Left hindlimb (tissue), 1 donor: ENCODE measurements at places on chromosomes 5 and 9.

- DNase-seq, result no peak
Observed at GRCh38 chr5:60809891-60810425, 34.1 kb downstream of the ELOVL7 start.

- no peak for DNase-seq
Observed at GRCh38 chr5:96439477-96440184, 6.6 kb upstream of the PCSK1 start.

DNA sequence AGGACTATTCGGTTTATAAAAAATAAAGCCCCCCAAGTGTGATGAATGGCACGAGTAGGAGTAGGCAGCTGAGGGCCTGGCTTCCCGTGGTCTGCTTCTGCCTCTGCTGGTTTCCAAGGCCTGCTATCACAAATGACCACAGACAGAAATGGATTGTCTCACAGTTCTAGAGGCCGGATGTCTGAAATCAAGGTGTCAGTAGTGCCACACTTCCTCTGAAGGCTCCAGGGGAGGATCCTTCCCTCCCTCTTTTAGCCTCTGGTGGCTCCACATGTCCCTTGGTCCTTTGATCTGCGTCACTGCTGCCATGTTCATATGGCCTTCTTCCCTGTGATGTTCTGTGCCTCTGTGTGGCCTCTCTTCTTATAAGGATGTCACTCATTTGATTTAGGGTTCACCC lies 15.1 kb downstream of the PRKACG start:
- DNase-seq, result no peak

DNA sequence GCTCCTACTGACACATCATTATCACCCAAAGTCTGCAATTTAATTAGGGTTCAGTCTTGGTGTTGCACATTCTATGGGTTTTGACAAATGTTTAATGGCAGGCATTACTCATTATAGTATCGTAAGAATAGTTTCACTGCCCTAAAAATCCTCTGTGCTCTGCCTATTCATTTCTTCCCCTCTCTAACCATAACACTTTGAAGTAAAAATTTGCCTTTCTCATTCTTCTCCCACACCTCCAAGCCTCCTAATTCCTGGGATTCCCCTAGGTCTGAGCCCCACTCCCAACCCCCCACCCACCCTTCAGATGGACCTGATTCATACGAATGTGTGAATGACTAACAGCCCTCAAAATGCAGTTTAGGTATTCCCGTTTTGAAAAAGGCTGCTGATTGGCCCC lies 18.4 kb downstream of the ENC1 start:
- no peak for DNase-seq

DNA sequence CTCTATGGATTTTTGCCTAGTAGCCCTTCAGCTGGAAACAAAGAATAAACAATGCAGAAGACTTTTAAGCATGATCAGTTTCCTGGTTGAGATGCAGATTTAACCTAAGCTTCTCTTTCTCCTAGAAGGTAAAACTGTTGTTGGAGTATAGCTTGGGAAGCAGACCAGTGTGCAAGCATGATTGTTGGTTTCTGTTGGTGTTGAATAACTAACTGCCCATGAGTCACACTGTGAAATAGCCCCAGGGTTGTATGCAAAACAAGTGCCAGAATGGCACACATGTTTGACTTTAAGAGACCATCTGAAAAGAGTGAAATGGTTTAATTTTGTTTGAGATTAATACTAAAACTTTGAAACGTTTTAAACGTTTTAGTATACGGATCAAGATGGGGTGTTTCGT lies 227.1 kb downstream of the ARHGEF28 start:
- DNase-seq, result no peak

DNA sequence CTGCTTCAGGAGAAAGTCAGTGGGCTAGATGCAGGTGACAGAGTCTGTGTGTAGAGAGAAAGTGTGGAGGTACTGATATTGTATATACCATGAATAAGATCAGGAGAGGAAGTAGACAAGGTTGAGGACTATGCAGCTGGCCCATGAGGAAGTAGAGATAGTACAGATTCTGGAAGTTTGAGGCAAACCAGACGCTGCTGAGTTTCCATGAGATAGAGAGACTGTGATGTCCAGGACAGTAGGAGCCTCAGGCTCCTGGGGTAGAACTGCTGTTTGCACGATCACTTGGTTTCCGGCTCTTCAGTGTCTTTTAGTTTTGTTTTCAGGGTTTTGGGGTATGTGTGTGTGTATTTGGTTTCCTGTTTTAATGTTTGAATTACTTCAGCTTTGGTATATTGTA lies 13.6 kb downstream of the OTULINL start:
- DNase-seq, result no peak

GRCh38 chr5:159422361-159422760 lies 92.1 kb upstream of the IL12B start:
- no peak for DNase-seq

GRCh38 chr9:131809941-131810344 lies 70.1 kb upstream of the RAPGEF1 start:
- DNase-seq, result no peak

DNA sequence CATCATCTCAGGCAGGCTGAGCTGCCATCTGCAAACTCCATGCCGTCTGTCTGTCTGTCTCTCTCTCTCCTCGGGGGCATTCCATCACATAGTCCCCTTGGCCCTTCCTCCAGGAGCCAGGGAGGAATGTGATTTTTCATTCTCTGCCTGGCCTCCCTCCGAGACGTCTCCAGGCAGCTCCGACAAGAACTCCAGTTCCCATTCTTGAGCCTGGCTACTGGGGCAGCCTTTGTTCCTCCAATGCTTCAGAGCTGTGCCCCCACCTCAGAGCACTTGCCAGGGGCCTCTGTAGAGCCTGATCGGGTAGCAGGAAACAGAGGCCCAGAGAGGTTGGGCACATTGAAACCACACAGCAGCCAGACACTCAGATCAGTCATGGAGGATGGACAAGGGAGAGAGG lies 74.0 kb downstream of the COL27A1 start:
- no peak for DNase-seq

DNA sequence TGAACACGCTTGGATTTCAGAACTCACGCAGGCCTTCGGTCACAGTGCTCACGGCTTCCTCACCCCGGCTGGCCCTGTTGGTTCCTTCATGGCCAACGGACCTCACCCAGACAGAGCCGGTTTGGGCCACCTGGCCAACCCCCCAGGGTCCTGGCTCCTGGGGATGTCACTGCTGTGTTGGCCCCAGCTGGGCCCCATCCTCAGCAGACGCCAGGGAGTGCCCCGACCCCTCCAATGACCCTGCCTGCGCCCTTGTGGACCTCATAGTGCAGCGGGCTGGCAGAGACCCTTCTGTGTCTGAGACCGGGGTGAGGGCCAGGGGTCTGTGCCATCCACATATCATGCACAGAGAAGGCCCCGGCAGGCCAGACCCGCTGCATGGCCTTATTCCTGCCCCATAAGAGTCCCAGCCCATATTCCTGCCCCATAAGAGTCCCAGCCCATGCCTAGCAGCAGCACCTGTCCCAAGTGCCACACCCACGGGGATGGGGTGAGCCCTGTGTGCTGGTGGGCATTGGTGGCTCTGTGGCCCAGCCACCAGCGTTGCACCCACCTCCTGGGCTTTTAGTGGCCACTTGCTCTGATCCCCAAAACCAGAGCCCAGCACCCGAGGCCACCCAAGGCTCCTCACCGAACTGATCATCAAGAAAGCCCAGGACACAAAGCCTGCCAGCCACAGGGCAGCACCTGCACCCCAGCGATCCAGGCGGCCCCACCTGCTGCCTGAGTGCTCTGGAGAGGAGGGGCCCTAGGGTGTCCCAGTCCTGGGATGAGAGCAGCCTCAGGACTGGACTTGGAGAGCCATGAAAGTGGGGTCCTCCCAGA lies 1.3 kb upstream of the LPCAT1 start:
- DNase-seq, result peak; percentile 29

- no peak for DNase-seq
Observed at GRCh38 chr5:1050423-1051365, 42.1 kb downstream of the NKD2 start.

GRCh38 chr9:13556656-13557055 lies 277.2 kb upstream of the MPDZ start:
- DNase-seq, result no peak

GRCh38 chr5:117461403-117461802 lies 886.8 kb upstream of the SEMA6A start:
- no peak for DNase-seq

DNA sequence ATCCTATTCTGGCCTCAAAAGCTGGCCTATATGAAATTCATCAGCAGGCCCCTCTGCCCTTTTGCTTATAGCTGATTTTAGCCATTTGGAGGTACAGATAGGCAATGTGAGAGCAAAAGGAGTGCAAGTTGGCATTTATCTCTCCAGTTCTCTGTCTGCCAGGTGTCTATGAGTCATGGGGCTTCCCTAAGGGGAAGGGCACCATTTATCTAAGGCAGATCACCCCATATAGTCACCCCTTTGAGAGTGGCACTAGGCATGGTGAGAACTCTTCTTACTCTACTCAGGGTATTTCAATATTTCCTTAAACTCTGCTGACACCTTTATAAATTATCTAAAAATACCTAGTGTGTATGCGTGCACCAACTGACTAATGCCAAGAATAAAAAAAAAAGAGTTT lies 314.7 kb upstream of the CDH6 start:
- DNase-seq, result no peak

GRCh38 chr5:37662789-37663485 lies 176.9 kb downstream of the GDNF start:
- DNase-seq, result no peak

GRCh38 chr5:124457101-124457500 lies 289.3 kb downstream of the ZNF608 start:
- DNase-seq, result no peak

DNA sequence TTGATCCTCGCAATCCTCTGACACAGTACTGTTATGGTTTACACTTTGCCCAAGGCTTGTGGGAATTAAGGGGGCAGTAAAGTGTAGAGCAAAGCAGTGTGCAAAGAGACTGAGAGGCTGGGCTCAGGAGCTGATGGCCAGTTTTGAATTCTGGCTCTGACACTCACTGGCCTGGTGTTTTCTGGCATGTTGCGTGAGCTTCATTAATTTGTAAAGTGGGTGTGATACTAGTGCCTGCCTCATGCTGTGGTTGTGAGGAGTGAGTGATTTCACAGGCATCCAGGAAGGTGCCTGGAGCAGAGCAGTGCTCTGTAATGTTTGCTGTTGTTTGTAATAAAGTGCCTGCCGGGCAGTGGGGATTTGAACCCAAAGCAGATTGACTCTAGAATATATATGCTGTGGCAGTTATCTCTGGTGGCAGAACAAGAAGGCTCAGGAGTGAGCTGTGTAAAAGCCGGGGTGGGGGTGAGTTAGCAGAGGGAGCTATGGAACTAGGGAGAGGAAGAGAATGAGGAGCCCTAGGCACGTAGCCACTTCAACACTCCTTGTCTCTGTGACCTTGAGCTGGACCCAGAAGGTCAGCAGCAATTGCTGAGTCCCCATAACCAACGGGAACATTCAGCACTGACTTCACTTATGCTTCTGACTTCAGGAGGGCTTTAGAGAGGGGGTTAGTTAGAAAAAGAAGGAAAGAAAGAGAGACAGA lies 108.5 kb downstream of the DOCK2 start:
- no peak for DNase-seq

DNA sequence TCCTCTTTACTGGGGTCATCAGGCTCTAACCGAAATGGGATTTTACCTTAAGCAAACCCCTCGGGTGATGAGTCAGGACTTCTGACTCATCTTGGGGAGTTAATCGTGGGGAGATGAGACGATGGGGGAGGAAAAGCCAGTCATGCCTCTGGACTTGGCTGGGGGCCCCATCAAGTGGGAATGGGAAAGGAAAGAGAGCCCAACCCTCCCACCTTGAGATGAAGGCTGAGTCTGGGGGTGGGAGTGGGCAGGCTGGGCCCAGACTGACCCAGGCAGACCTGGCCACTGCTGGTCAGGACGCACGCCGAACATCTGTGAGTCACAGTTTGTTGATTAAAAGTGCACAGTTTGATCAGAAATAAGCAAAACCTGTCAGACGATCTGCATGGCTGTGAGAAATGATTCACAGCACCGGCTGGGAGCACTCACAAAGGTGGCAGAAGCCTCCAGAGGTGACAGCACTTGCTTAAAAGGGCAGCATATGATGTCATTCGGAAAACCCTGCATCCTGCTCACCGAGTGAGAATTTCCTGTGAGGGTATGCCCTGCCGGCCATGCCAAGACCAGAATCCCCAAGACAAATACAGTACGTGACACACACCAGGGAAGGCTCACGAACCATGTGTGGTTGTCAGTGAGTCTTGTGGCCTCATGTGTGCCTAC lies 50.0 kb upstream of the SLC25A51 start:
- DNase-seq, result no peak

- DNase-seq, result no peak
Observed at GRCh38 chr9:87371795-87372355, 125.8 kb upstream of the DAPK1 start.

DNA sequence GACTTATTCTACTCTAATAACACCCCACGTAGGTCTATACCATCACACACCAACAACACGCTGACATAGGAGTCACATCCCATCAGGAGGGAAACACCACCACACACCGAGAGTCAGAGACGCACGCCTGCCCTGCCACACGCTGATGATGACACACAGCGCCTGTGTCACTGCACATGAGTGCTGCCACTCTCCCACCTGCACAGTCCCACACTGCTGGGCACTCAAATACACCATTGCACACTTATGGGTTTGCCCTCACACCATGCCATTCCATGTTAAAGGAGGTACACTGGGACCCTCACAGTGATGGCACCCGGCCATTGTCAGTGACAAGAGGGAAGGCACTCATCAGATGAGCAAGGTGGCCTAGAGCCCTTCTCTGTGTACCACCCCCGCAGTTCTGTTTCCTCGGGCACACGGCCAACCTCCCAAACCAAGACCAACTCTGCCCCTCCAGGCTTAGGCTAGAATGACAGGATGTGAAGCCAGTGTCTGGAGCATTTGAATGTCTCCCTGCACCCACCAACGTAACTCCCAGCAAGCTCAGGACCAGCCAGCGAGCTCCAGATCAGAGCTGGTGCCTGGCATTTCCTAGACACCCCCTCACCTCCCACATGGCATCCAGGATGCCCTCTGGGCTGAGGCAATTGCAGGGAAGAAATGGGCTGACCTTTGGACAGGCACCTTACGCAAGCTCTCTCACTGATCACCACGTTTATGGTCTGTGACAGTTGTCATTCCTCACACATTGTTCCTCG lies 3.6 kb upstream of the CPLX2 start:
- DNase-seq, result no peak

GRCh38 chr9:125428060-125428901 lies 166.7 kb downstream of the GAPVD1 start:
- DNase-seq, result no peak

DNA sequence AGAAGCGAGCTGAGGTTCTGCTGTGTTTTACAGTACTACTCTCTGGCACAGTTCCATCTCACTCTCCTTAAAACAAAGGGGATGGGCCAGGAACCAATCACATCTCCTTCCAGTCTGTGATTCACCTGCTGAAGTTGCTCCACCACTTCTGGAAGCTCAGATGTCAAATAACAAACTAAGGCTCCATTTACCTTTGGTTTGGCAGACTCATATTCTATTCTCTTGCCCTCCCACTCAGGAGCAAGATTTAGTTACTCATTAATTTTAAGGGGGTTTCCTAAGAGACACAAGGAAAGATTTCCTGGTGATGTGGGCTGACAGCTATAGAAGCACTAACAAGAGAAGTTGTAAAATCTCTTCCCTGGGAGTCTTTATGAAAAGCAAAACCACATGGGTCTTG lies 37.8 kb upstream of the KIF2A start:
- DNase-seq, result no peak

GRCh38 chr5:119302916-119303897 lies 52.6 kb upstream of the TNFAIP8 start:
- DNase-seq, result no peak

GRCh38 chr9:2012347-2012746 lies 2.8 kb upstream of the SMARCA2 start:
- DNase-seq, result no peak

GRCh38 chr5:112117551-112117950 lies 301.5 kb downstream of the EPB41L4A start:
- DNase-seq, result no peak
